ENCODE measurements at places on chromosomes 4 and X.
A peak's percentile ranks its signal among the peaks of the same experiment; 100 is the strongest.

DNA sequence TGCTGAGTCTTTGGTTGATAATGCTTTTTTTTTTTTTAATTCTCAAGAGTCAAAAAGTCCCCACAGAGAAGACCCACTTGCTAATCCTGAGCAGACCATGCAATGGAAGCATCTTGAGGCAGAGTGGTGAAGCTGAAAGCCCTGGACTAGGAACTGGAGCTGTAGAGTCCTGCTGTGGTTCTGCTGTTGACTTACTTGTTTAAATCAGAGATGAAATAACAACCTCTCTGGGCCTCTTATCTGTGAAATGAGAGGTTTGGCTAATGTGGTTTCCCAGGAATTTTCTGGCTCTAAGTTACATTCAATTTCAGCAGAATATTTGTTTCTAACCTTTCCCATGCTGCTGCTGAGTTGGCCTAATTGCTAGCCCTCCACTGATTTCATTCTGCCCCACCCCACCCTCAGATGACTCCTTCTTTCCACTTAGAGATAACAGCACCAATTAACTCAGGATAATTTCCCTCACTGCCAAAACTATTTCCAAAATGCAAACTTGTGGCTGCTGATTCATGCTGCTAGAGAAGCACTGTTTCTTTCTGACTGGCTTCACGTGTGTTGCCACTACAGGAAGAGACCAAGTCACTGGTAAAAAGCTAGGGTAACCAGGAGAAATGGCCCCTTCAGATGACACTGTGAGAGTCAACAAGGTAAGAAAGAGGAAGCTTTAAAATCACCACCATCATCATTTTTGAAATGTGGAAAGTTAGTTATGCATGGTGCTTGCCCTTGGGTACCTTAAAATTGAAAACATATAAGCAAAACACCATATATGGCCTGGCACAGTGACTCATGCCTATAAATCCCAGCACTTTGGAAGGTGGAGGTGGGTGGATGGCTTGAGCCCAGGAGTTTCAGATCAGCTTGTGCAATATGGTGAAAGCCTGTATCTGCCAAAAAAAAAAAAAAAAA lies 326.4 kb downstream of the DCHS2 start:
- peak; percentile 96 for DNase-seq

GRCh38 chrX:18707426-18708049 lies at the start of gene PPEF1:
TSS of gene PPEF1 (plus strand) at chrX:18707645. CDS start at chrX:18707781, 136 bp downstream.
- DNase-seq = no peak

DNA sequence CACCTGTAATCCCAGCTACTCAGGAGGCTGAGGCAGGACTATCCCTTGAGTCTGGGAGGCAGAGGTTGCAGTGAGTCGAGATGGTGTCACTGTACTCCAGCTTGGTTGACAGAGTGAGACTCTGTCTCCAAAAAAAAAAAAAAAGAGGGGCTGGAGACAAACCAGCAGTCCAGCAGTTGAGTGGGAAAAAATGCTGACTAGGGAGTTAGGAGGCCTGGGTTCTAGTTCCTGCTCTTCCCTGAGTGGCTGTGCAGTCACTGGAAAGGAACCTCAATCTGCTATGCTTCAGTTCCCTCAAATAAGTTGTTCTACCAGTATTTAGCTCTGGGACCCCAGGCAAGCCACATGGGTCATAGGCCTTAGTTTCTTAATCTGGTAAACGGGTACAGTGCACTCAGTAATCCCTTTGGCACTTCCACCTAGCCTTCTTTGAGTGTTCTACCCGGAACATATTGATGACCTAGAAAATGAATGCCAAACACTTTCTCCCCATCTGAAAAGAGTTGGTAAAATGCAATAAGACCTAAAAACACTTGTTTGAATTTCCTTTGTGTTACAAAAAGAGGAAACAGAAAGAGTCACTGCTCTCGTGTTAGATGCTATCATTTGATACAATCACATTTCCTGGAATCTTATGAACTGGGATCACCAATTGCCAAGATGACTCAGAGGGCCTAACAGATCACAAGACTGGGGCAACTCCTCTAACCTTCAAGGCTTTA lies 99.3 kb upstream of the EGFL6 start:
- DNase-seq = peak; percentile 66

DNA sequence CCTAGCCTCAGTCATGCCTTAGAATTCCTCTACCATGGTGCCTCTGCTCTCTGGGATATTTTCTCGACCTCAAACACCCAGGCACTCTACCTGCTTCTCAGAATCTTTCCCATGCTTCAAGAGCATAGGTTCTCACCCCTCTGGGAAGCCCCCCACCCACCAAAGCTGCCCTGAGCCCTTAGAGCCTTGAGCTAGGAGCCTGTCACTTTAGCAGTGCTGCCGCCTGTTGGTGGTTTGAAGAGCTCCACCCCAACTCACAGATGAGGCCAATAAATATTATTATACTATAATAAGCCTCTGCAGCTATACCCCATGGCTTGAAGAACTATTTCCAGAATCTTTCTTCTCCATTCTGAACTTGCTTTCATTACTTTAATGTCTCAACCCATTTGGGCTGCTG lies 109.7 kb downstream of the RTL5 start:
- peak; percentile 40 for DNase-seq

GRCh38 chrX:47200385-47201150 lies 6.9 kb downstream of the UBA1 start:
- peak; percentile 93 for DNase-seq

DNA sequence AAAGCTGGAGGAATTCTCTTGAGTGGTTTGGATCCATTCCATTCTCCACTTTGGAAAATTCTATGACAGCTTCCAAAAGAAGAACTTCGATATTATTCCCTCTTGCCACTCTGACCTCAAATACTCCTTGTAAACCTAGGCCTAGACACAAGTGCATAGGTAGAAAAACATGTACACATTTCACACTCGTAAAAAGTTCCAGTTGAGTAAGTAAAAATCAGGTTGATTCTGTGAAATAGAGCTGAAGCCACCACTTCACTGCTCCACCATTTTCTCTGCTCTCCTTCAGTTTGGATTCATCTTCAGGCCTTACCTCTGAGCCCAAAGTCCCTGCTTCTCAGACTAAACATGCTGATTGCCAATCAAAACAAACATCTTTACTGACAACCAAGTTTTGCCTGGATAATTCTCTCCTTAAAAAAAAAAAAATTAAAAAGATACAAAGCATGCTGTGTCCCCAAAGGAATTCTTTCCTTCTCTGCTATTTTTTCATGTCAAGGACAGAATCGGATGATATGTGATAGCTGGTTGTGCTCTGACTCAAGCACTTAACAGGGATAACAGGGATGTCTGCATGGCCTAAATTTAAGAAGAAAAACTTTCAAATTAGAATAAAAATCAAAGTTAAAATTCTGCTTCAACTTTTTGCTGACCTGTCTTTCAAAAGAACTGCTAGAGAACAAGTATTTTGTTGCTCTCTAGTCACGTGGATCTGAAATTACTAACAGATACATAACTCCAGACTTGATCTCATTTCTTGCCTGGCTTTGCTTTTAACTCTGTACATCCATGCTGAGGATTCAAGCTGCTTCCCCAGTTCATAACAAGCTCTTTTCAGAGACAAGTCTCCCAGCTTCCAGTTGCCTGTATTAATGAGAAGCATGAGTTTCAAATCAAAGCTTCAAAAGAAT lies 420.9 kb upstream of the INTU start:
- peak; percentile 12 for DNase-seq

DNA sequence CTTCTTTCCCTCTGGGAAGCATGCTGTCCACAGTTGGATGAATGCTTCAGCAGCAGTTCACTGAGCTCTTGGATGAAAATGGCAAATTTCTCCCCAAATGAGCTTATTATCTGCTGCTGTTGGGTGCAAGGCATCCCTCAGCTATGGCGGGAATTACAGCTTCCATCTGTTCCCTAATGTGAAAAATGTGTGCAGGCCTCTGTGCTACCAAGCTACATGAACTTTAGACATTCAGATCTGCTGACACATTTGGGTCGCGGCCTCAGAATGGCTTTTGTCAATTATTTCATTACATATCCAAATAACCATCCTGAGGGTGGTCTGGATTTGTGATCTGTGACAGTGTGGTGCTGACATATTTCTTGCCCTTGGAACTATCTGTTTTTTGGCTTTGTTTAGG lies 119.5 kb upstream of the SCML1 start:
- no peak for DNase-seq

- DNase-seq = no peak
Measured at GRCh38 chr4:20612313-20612712, 87.9 kb upstream of the PACRGL start.

DNA sequence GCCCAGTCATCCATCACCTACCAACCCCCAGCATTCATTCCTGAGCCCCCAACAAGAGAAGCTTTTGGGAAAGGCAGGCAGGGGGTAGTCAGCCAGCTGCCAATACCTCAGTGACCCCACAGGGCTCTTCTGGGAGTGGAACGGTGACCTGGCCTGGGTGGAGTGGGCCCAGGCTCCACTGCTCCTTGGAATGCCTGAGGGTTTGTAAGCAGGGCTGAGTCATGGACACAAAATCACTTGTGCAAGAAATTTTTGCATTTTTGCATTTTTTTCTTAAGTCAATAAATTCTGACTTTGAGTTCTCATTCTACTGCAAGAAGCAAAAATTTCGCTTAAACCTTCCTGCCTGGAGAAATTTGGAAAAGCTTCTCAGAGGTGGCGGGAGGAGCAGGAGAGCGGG lies 18.5 kb downstream of the SORCS2 start:
- peak; percentile 96 for DNase-seq

DNA sequence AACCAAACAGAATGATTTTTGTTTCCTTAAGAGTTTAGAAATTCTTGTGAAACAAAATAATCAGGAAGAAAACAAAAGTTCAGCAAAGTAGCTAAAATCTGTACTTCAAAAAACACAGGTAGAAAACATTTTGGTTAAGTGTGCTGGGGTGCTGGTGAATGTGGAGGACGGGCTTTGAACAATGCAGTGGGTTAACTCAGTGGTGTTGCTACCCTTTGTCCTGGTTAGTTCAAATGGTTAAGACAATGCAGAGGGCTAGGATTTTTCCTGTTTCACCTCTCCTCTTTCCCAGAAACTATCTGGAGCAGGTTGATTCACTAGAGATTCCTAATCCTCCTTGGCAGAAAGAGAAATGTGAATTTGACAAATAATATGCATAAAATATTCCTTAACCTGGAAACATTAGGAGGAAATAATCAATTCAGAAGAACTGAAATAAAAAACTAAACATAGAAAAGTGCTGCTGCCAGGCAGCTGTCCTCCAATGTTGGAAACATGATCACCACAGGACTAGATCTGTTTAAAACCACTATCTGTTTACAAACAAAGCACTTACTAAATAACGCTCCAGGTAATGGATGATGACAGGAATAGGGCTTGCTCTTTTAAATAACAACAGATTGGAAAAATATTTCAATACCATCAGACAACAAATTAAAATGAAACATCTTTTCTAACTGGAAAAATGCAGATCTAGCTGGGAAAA lies 148.9 kb downstream of the MAML3 start:
- peak; percentile 3 for DNase-seq

DNA sequence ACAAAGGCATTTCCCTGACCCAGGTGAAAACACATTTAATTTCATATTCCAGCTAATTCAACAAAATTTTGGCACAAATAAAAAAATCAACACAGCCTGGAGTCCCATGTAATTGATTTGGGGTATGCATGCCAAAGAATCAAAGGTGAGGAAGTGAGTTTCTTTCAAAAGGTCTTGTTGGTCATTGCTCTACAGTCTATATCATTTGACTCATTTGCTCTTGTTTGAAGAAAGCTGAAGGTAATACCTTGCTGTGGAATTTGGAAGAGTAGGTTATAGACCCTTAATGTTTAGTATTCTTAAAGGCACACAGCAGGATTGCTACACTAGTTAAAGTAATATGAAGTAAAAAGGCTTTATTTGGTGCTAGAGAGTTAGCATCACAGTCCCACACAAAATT lies 25.4 kb downstream of the COL4A6 start:
- DNase-seq = no peak

- DNase-seq = no peak
Measured at GRCh38 chrX:48590203-48591103, 6.8 kb upstream of the WDR13 start.

DNA sequence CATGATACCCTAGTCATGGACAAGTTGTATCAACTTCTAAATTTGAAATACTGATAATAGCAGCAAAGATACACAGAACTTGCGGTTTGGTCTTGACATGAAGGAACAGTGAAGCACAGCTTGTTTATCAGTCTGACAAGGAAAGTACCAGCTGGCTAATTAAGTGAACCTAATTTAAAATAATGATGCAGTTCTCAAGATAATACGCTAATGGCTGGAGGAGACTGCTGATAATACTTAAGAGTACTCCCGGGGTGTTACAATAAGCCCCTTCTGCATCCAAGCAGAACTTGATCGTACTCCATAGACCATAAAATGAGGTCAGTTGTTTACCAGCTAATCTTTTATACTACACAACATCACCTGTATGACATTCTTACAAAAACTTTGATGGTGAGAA lies 697.5 kb downstream of the FSTL5 start:
- no peak for DNase-seq

GRCh38 chrX:31272472-31272775 lies 200.6 kb upstream of the FTHL17 start:
- DNase-seq = no peak

DNA sequence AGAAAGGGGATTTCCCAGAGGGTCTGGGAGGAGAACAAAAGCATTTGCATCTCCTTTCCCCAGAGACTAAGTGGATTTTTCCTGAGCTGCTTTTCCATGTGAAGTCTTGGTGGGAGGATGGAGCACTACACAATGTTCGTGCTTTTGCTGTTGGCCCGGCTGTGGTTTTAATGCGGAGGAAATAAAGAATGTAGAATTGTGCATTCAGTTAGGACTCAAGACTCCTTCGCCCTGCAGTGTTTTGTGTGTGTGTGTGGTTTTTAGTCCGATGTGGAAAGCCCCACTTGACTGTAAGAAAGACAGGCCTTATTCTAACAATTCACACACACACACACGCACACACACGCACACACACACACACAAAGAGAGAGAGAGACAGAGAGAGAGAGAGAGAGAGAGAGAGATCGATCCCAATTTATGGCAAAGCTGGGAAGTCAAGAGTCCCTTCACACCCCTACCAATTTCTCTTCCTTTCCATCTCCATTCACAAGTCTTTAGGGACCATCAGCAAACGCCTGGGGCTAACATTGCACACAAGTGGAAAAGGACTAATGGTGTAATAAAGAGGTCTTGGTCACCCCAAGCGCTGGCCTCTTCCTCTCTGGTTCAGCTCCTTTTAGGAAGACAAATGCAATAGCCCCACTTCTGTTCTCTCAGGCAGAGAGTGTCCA lies 44.2 kb downstream of the CLDN34 start:
- no peak for DNase-seq

- no peak for DNase-seq
Measured at GRCh38 chrX:38860106-38861013, 59.1 kb downstream of the MID1IP1 start.

- no peak for DNase-seq
Measured at GRCh38 chrX:153902385-153902784, 2.1 kb upstream of the AVPR2 start.

DNA sequence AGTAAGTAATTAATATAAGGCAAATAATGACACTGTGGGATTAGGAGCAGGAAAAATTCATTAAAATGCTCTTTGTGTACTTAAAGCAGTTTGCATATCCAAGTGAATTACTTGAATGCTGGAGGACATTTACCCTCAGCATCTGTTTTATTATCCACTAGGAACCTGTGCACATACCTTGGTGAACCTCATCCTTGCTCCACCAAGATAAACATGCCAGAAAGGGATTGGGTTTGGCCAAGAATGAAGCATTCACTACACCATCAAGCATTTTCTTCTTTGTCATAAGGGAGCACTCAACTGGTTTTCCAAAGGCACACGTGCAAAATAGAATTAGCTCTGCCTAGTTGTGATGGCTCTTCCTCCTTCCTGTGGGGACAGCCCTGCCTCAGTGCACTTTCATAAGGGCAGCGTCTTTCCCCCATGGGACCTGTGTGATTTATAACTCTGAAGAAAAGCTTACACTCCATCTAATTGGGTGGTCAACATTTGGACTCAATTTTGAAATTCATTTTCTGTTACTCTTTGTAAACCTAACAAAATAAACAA lies 291.7 kb downstream of the USP46 start:
- DNase-seq = no peak

Measured in GM23248 (cell line).